ENCODE measurements at places on chromosomes 5 and 9.
A peak's percentile ranks its signal among the peaks of the same experiment; 100 is the strongest.

DNA sequence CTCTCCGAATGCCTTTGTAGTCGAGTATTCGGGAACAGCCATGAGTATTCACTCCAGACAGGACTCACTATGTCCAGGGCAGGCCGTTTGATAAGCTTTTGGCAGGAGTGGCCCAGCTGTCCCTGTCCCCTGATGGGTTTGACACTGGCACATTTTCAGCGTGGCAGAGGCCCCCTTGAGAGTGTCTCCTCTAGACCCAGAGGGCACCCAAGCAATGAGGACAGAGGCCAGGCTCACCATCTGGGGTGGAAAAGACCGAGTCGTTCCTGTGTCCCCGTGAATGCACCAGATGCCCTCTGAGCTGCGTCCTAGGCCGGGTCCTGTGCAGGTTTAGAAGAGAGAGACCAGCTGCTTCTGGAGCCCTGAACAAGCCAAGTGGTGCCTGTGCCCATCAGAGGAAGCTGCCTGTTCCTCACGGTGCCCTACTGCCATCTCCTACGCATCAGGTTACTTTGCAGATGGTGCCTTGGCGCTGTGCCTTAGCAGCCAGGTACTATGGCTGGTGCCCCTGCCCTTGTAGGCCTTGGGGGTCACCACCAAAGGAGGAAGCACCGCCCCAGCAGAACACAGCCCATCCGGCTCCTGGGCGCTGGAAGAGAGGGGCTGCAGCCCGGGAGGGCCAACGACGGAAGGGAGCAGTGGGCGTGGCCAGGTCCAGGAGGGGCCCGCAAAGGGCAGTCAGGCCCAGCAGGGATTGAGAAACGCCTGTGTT is 42.4 kb downstream of the LRSAM1 start:
- DNase-seq, result no peak

DNA sequence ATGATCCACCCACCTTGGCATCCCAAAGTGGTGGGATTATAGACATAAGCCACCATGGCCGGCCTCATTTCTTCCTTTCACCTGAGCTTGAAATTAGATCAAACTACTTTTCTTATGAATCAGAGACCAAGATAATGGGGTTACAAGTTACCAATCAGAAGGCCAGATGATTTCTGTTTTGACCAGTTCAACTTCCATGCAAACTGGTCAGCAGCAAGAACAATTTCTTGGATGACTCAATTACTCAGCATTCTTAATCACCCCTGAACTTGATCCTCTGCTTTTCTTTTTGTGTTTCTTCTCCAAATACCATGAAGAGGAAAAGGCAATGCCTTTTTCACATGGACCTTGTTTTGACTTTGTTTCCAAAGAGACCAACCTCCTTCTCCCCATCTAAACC is 10.0 kb upstream of the PLIN2 start:
- no peak for DNase-seq

DNA sequence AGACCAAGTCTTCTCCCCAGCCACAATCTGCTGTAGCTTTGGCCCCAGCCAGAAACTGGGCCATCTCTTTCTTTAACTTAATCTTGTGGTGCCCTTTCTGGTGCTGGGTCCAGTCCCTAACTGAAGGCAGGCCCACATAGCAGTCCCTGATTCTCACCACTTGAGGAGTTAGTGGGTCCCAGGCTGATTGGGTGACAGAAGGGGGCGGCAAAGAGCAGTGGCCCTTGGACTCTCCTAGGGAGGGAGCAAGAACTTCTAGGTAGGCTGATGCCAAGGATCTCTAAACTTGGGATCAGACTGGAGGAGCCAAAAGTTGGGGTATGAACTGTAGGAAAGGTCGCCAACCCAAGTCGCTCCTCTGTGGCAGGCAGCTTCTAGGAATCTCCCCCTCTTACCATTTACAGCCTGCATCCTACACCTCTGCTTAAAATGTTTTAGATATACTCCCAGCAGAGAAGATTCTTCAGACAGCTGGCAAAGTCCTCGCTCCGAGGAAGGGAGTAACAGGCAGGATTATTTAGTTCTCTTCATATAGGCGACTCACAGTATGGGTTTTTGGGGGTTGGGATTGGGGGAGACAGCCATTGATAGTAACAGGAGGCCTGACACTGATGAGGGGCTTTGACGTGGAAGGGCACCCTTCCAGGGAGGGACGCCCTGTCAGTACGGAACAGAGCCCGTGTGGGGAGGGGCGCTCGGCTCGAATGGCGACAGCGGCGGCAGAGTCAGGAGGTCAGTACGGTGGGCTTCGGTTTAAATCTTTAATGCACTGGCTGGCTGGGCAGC is 2.0 kb upstream of the CCL27 start:
- DNase-seq, result no peak

GRCh38 chr5:41279040-41279439 is 65.7 kb upstream of the C6 start:
- no peak for DNase-seq

DNA sequence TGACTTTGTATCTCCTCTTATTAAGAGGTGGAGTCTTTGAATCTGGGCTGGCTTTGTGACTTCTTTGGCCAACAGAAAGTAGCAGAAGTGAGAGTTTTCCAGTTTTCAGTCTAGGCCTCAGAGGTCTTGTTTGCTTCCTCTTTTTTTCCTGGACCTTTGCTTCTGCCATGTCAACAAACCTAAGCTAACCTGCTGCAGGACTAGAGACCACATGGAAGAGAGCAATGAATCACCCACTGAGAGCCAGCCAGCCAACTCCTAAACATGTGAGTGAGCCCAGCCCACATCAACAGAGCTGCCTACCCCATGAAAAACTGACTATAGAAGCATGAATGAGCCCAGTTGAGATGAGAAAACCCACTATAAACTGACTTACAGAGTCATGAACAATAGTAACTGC is 29.9 kb downstream of the MRPL22 start:
- DNase-seq, result no peak

GRCh38 chr9:129317179-129318011 is 139.3 kb upstream of the IER5L start:
- DNase-seq, result peak; percentile 32

GRCh38 chr5:149217096-149217802 is 54.4 kb upstream of the AFAP1L1 start:
- DNase-seq, result no peak

- no peak for DNase-seq
Observed at GRCh38 chr5:142432961-142433360, 108.1 kb upstream of the SPRY4 start.

- no peak for DNase-seq
Observed at GRCh38 chr5:156496291-156496690, 169.3 kb downstream of the SGCD start.

DNA sequence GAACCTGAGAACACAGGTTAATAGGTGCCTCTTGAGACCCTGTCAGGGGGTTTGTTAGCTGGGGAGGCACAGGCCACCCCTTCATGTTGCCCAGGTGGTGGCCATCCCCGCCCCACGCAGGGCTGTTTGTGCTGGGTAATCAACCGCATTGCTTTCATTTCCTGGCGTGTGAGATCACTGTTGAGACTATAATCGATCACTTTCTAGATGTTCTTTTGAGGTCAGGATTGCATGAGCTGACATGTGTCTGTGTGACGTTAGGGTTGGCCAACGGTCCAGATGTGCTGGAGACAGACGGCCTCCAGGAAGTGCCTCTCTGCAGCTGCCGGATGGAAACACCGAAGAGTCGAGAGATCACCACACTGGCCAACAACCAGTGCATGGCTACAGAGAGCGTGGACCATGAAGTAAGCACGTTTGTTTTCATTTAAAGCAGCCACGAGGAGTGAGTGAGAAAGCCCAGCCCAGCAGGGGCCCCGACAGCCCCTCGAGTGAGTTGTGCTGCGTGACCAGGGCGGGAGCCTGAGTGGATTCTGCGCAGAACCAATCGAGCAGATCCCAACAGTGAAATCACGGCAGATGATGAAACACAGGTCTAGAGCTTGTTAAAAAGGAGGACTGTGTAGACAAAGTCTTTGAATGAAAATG is 115.0 kb upstream of the CACNA1B start:
- DNase-seq, result no peak

DNA sequence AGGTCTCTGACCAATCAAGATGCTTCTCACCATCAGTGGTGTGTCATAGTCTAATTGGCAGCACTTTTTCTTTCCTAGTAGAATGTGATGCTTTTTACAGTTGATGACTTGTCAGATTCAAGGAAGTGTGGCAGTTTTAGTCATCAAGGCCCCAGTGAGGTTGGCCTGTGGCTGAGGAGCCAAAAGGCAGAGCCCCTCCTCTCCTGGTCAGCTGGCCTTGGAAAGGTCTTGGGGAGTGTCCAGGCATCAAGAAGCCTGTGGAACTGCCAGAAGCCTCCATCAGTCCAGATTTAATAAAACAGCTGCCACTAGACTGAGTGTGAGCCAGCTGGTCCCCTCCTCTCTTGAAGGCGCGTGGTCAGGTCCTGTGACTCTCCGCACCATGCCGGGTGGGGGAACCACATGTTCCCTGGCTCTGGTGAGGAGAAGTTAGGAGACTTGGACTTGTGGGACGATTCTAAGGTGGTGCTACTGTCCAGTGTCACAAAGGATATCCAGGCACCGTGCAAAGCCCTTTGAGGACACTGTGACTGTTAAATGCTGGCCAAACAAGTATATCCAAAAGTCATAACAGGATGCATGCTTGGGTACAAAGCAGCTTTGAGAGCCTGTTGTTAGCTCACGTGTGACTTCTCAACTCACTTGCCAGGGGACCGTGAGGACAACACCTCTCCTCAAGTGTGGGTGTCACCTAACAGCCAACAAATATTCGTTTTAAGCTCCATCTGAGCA is 6.1 kb upstream of the ANGPTL2 start:
- no peak for DNase-seq

DNA sequence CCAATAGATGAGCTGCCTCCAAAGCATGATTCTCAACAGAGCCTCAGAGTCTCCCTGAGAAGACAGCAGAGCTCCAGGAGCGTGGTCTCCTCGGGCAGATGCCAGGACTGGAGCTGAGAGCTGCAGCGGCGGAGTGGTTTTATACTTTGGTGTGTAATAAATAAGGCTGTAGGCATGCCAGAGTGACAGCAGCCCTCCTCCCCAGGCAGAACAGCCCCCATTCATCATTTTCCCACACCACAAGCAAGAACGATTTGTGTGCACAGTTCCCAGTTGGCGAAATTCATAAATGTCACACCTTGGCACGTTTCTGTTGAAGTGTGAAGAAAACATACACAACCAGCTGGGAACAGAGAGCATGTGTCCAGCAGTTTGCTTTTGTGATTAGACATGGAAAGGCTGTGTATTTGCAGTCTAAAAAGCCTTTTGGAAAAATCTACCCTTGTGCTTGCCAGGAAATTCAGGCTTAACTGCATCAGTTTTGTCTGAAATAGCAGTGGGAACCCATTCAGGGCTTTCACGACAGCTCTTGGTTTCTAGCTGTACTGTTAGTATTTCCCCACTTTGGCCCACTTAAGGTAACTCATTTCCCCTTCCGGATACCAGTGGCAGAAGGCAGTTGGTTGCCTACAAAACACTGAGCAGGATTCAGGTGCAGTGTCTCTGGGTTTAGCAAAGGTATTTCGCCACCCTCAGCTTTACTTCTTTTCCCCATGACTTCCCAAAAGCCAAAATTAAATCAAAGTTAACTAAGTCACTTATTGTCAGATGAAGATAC is at the start of gene C1QTNF3:
C1QTNF3 (minus strand) TSS at position 115 of the 778 bp plus-strand sequence; CDS start at position 27, 88 bp downstream.
- DNase-seq, result no peak

DNA sequence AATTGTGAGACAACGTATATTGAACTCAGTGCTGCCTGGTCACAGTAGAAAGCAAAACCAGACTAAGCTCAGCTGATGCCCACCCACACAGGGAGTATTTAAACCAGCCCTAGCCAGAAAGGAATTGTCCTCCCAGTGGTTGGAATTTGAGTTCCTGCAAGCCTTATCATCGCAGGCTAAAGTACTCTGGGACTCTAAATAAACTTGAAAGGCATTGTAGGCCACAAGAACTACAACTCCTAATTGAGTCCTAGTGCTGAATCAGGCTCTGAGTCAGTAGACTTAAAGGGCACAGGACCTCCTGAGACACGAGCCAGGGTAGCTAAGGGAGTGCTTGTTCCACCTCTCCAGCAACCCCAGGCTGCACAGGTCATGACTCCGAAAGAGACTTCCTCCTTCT is 171.4 kb downstream of the MCTP1 start:
- DNase-seq, result no peak

GRCh38 chr5:140794595-140795258 is at the start of gene PCDHA2:
Gene PCDHA2 (plus strand): TSS chr5:140794852.
- no peak for DNase-seq

GRCh38 chr5:115601701-115602590 is at the start of gene TICAM2:
Gene TICAM2 (minus strand): TSS chr5:115602479. CDS start chr5:115581256, 21,223 bp downstream.
- DNase-seq, result no peak

DNA sequence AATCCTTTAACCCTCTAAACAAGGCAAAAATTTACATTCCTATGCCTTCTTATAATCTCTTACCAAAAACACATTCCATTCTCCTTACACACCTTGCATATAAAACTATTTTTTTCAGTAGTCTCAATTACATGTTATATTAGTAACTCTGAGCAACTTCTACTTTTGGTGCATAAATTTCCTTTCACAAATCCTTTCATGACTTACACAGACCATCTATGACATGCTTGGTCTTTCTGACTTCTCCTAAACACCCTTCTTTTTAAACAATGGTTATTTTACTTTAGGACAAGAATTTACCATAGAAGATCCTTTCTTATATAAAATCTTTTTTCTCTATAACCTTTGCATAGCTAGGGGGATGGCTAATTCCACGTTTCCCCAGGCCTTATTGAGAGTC is 208.0 kb upstream of the ARRDC3 start:
- DNase-seq, result no peak

DNA sequence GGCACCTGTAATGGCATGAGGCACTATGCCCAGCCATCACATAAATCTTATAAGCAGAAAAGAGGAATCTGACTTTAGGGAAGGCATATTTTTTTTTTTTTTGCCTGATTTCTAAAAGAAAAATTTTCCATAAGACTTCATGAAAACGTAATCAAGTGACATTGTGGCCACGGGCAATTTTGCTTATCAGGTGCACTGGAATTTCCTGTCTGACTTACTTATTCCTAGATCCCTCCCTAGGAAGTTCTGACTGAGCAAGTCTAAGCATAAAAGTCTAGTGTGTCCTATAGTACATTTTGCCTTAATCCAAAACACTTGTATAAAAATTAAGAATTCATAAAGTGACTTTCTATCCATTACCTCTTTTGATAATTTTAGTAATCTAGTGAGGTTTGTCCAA is 12.5 kb downstream of the C5orf46 start:
- no peak for DNase-seq

DNA sequence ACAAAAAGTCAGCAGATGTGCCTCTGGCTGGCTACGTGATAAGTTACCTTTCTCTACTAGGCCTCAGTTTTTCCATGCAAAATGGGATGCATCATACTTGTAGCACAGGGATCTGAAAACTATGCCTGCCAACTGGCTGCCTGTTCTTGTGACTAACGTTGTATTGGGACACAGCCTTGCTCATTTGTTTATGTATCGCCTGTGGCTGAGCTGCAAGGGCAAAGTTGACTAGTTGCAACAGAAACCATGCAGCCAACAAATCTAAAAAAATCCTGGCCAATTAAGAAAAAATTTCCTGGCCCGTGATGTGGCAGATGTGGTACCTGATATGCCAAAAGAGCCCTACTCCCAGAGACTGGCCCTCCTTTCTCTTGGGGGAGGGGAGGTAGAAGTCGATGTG is 131.3 kb downstream of the SEC61B start:
- no peak for DNase-seq

DNA sequence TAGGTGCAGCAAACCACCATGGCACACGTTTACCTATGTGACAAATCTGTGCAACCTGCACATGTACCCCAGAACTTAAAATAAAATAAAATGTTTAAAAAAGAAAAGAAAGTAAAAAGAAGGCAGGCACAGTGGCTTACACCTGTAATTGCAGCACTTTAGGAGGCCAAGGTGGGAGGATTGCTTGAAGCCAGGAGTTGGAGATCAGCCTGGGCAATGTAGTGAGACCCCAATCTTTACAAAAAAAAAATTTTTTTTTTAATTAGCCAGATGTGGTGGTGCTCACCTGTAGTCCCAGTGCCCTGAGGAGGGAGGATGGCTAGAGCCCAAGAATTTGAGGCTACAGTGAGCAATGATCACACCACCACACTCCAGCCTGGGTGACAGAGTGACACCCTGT is 12.5 kb upstream of the LHFPL2 start:
- DNase-seq, result no peak
